Foreskin keratinocyte (primary cell): ENCODE measurements at places on chromosomes 11 and 22. TPM values are rescaled to one million over a fixed set of nuclear protein-coding genes. Genes with fewer than 3 reads are reported as not detected.

Gene CSRP3
- total RNA-seq = not detected in 2 replicates

Gene C1QTNF4
- 0.14 and 0.31 TPM in 2 replicates for total RNA-seq

Gene UPK3A
- total RNA-seq = not detected in 2 replicates

Gene MEI1
- total RNA-seq = 0.14 TPM in 1 of 2 replicates, not detected in the other

Gene CCDC116
- 0.07 and 0.10 TPM in 2 replicates for total RNA-seq

Gene FGF3
- not detected in 2 replicates for total RNA-seq

Gene TCN1
- total RNA-seq = not detected in 2 replicates

Gene NXPE1
- not detected in 2 replicates for total RNA-seq

Gene OR2AT4
- total RNA-seq = not detected in 2 replicates

Gene CHRNA10
- total RNA-seq = 0.42 and 0.51 TPM in 2 replicates

Gene ANO9
- 19.0 and 26.0 TPM in 2 replicates for total RNA-seq

Gene YPEL4
- not detected in 2 replicates for total RNA-seq

Gene SLC17A6
- total RNA-seq = not detected in 2 replicates

Gene BBOX1
- total RNA-seq = not detected in 2 replicates

Gene POTEH
- not detected in 2 replicates for total RNA-seq

Gene JAML
- not detected in 2 replicates for total RNA-seq

Gene TRIM48
- total RNA-seq = not detected in 2 replicates

Gene IGLL1
- total RNA-seq = not detected in 2 replicates

Gene DEFB108B
- total RNA-seq = not detected in 2 replicates

Gene DEUP1
- total RNA-seq = not detected in 2 replicates

Gene NPAS4
- total RNA-seq = not detected in 2 replicates
